ENCODE measurements at places on chromosomes 3 and 15. TPM values are rescaled to one million over a fixed set of nuclear protein-coding genes. Genes with fewer than 3 reads are reported as not detected.

GRCh38 chr3:77102951-77103769 is 63.3 kb downstream of the ROBO2 start:
- no peaks in the 10 kb centered on the region for H3K36me3 ChIP-seq
- no peak for DNase-seq
- no peak overlapping the region for H3K4me3 ChIP-seq
- H3K4me1 ChIP-seq = no peaks in the 10 kb centered on the region

GRCh38 chr15:35663956-35664355 is 118.0 kb upstream of the DPH6 start:
- peaks cover 30% of the 10 kb centered on the region for H3K4me1 ChIP-seq
- DNase-seq = no peak
- no peak overlapping the region for H3K27ac ChIP-seq

GRCh38 chr15:90903733-90904536 is 833 bp downstream of the MAN2A2 start:
- peaks cover 35% of the 10 kb centered on the region for H3K36me3 ChIP-seq
- H3K4me3 ChIP-seq = peak overlapping the region; percentile 73
- no peaks in the 10 kb centered on the region for H3K27me3 ChIP-seq
- H3K4me1 ChIP-seq = peaks cover 49% of the 10 kb centered on the region

GRCh38 chr15:46502667-46503066 is 867.8 kb downstream of the SQOR start:
- no peaks in the 10 kb centered on the region for H3K36me3 ChIP-seq
- no peak overlapping the region for H3K27ac ChIP-seq
- no peak overlapping the region for H3K4me3 ChIP-seq
- no peak for DNase-seq
- no peaks in the 10 kb centered on the region for H3K4me1 ChIP-seq
- H3K27me3 ChIP-seq = no peaks in the 10 kb centered on the region

DNA sequence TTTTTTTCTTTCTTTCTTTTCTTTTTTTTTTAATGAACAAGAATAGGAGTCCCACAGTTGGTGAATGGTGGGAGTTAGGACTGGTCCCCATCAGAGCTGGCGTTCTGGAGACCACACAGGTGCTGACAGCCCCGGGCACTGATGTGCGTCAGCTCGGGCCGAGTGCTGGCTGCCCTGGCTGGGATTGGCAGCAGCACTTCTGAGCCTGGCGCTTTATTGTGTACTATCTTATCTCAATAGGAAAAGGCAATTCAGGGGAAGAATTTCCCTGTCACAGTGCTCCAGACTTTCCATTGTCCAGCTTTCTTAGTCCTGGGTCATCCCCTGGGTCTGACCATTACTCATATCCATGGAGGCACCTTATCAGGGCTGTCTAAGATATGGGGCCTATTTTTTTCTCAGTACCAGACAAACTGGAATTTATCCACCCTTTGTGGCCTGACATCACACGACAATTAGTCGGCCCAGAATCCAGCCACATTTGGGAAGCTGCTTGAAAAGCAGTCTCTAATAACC is 54.1 kb downstream of the TMEM44 start:
- peaks cover 6% of the 10 kb centered on the region for H3K4me1 ChIP-seq
- no peak for DNase-seq
- H3K36me3 ChIP-seq = no peaks in the 10 kb centered on the region
- no peak overlapping the region for H3K27ac ChIP-seq
- H3K27me3 ChIP-seq = no peaks in the 10 kb centered on the region
- no peak overlapping the region for H3K4me3 ChIP-seq

DNA sequence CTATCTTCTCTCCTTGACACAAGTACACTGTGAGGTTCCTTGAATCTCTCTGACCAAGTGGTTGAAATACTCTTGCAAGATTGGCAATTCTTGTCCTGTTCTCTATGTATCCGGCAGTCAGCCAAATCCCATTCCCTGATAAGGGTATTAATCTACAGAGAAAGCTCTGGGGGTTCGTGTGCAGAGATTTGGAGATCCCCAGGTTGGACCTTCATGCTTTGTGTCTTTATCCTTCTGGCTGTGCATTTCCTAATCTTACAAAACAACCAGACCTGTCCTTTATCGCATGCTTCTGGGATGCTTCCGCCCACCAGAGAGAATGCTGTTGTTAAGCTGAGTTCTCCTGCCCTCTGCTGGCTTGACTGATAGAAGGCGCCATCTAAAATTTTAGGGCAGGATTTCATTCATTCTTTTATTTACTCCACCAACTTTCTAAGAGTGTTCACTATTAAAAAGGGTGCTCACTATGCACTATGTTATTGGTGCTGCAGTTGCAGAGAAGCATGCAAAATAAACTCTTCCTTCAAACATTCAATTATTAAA is 8.6 kb upstream of the SST start:
- no peak overlapping the region for H3K27ac ChIP-seq
- H3K27me3 ChIP-seq = no peaks in the 10 kb centered on the region
- DNase-seq = peak; percentile 70
- H3K4me1 ChIP-seq = peaks cover 5% of the 10 kb centered on the region
- no peak overlapping the region for H3K4me3 ChIP-seq
- H3K36me3 ChIP-seq = no peaks in the 10 kb centered on the region

- H3K4me3 ChIP-seq = no peak overlapping the region
- peaks cover 4% of the 10 kb centered on the region for H3K27me3 ChIP-seq
- no peak overlapping the region for H3K27ac ChIP-seq
These were observed 23.3 kb upstream of the RAB11A start for GRCh38 chr15:65845826-65846519.

- H3K4me3 ChIP-seq = no peak overlapping the region
- peaks cover 46% of the 10 kb centered on the region for H3K36me3 ChIP-seq
- peak; percentile 57 for DNase-seq
- no peak overlapping the region for H3K27ac ChIP-seq
These were observed 26.6 kb downstream of the SRPRB start for GRCh38 chr3:133831966-133832801.

DNA sequence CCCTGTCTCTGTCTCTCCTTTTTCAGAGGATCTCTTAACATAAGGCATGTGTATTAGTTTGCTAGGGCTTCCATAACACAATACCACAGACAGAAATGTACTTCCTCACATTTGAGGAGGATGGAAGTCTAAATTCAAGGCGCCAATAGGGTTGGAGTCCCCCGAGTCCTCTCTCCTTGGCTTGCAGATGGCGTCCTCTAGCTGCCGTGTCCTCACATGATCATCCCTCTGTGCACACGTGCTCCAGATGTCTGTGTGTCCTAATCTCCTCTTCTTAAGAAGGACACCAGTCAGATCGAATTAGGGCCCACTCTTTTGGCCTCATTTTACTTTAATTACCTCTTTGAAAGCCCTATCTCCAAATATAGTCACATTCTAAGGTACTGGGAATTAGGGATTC is 23.0 kb upstream of the BFSP2 start:
- no peak overlapping the region for H3K27ac ChIP-seq
- peaks cover 9% of the 10 kb centered on the region for H3K4me1 ChIP-seq
- H3K27me3 ChIP-seq = no peaks in the 10 kb centered on the region
- H3K4me3 ChIP-seq = no peak overlapping the region
- no peak for DNase-seq

Gene DZIP1L
- 10.3 TPM for total RNA-seq

Gene FEZF2
- total RNA-seq = not detected

Gene PLEKHO2
- 103 TPM for total RNA-seq
